SK-N-SH (cell line): ENCODE measurements at places on chromosomes 4 and X. TPM values are rescaled to one million over a fixed set of nuclear protein-coding genes. Genes with fewer than 3 reads are reported as not detected.
A peak's percentile ranks its signal among the peaks of the same experiment; 100 is the strongest.

GRCh38 chrX:104913348-104913747 lies 307.1 kb downstream of the TEX13A start:
- peak; percentile 8 for DNase-seq

The RHOXF2B gene
- polyA plus RNA-seq, result not detected in 2 replicates

The RNF150 gene
- polyA plus RNA-seq, result 5.8 and 8.8 TPM in 2 replicates

DNA sequence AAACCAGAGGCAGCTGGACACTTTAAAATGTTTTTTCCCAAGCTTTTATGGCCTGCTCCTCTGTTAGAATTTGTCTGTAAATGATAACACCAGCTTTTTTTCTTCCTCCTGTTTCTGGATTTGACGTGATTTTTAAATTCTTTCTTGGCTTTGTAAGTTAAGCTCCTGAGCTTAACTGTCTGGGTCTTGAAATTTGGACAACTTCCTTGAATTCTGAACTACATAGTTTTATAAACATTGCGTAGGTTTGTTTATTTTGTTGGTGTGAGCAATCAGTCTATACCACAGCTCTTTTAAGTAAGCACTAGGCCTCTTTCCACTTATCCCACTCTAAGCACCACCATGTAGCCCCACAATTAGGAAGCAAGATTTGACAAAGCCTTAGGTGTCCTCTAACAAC lies 144.4 kb upstream of the GUCY1A1 start:
- DNase-seq, result no peak

- DNase-seq, result peak; percentile 74
Measured at GRCh38 chr4:10115797-10116568, 616 bp downstream of the WDR1 start.

- DNase-seq, result no peak
Measured at GRCh38 chr4:33316578-33316977, 2596.4 kb downstream of the PCDH7 start.

- no peak for DNase-seq
Measured at GRCh38 chr4:151858356-151858755, 97.5 kb upstream of the GATB start.

- no peak for DNase-seq
Measured at GRCh38 chr4:38177641-38178391, 217.6 kb downstream of the PTTG2 start.

The ZNF185 gene
- polyA plus RNA-seq, result 10.3 and 10.6 TPM in 2 replicates

GRCh38 chr4:168693750-168694490 lies 197.1 kb downstream of the PALLD start:
- no peak for DNase-seq

The ANXA10 gene
- 0.23 and 0.34 TPM in 2 replicates for polyA plus RNA-seq

- DNase-seq, result no peak
Measured at GRCh38 chrX:67684136-67684535, 140.3 kb downstream of the AR start.

DNA sequence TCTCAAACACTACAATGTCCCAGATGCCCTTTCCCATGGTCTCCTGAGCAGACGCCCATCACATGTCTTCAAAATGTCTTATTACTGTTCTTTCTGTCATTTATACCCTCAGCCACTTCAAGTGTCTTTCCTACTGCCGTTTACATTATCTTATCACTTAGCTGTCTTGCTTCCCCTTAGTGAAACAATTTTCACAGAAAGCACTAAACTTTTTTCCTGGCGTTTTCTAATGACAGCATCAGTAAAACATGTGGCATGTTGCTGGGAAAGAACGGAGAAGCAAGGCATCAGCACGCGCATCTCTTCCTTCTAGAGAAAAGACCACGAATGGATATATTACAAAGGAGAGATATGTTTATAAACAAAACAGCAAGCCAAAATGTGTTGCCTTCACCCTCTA lies 189.7 kb upstream of the SLIT2 start:
- DNase-seq, result no peak

DNA sequence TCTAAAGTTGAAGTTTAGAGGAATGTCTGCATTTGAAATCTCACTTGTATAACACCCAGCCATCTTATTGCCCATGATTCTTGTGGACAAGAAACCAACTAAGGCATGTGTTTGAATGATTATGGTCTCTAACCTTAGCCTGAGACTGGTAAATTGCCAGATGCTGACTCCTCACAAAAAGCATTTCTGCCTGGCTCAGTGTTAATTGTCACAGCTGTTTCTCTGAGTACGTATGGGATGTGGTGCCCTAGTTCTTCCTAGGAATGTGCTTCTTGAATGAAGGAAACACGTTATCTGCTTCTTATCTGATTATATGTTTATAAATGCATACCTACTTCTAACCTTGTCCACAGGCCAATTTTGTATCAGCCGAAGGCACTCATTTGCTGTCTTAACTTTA lies 63.1 kb upstream of the NDP start:
- no peak for DNase-seq

DNA sequence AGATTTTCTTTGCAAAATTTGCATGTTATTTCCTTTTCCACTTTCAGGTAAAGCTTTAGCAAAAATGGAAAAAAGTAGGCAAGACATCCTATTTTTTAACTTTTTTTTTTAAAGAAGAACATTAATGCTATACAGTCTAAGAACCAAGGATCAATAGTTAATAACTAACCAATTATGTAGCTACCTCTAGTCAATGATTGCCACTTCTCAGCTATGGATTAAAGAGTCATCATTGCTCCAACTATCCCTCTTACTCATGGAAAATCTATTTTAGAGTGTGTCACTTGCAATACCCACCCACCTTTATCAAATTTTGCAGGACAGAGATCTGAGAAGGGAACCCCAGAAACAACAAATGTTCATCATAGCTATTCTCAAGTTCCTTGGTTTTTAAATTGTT lies 223.1 kb downstream of the ANK2 start:
- no peak for DNase-seq

DNA sequence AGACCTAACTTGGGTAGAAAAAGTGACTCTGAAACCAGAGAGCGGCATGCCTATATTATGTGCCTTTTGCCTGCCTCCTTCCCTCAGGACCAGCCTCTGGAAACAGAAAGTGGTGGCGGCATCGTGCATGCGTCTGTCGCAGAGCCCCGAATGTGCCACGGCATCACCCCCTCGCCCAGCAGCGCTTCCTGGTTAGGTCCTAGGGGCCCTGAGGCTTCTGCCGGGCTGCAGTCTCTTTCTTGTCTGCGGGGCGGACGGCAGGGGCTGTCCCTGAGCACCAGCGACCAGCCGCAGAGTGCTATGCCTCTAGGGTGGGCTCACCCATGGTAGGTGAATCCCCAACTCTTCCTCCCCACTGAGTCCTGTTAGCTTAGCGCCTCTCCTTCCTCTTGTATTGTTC lies 68.7 kb downstream of the VSIG4 start:
- DNase-seq, result no peak
